SJSA1 (cell line): ENCODE measurements at places on chromosomes 2 and 18. TPM values are rescaled to one million over a fixed set of nuclear protein-coding genes. Genes with fewer than 3 reads are reported as not detected.
A peak's percentile ranks its signal among the peaks of the same experiment; 100 is the strongest.

DNA sequence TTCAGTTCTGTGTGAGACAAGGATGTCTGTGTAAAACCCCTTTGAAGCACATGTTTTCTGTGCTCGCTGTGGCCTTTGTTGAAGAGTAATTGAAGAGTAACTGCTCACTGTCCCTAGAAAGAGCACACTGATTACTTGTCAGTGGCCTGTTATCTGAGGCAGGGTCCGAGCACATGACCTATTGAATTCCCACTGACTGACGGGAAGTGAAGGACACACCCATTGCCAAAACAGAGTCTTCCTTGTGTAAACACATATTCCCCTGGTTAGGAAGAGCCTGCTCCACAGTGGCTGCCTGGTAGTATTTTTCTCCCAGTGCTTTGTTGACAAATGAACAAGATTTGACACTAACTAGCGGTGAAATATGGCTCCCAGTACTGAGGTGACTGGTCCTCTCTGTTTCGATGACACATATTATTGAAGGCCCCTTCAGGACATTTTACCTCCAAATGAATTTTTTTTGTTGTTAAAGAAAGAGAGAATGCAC is 148.5 kb upstream of the GYPC start:
- H3K4me1 ChIP-seq, result no peaks in the 10 kb centered on the region
- no peaks in the 10 kb centered on the region for H3K27me3 ChIP-seq
- no peak for DNase-seq
- no peaks in the 10 kb centered on the region for H3K36me3 ChIP-seq

DNA sequence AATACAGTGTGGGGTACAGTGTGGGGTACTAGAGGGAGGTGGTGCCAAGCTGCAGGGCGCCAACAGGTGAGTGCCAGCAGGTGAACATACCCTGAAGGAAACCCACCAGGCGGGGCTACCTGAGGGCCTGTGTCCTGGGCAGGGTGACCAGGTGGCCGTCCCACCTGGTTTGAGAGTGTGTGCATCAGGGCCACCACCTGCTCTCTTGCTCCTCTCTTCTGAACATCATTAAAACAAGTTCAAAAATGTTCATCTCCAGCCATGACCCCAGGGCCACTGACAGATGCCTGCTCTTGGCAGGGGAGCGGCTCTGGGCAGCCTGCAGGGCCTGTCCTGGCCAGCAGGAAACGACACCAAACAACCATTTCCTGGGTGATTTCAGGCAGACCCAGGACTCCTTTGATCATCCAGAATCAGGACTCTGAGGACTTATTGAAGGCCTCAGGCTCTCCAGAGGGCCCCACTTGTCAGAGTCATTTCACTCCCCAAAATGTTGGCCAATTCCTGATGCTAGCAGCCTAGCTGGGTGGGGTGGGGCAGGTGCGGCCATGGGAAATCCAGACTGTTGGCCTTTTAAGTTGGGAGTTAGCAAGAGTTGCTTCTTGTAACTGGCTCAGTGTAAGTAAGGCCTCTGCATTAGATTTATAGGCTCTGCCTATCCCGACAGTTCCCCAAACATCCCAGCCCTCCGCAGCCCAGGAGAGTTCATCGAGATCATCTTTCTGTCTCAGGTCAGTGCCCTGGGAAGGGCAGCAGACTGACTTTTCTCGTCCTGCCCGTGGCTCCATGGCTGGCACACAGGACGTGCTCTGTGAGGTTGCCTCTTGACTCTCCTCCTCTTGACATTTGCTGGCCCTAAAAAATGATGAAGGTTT is 111.5 kb upstream of the ZNF236 start:
- H3K27me3 ChIP-seq, result no peaks in the 10 kb centered on the region
- no peak for DNase-seq
- no peaks in the 10 kb centered on the region for H3K36me3 ChIP-seq
- H3K4me1 ChIP-seq, result peaks cover 3% of the 10 kb centered on the region; the same call in 1 of the 2 replicates
- H3K27ac ChIP-seq, result no peak overlapping the region

- DNase-seq, result peak; percentile 89
- H3K27me3 ChIP-seq, result no peaks in the 10 kb centered on the region
- peak overlapping the region; percentile 83 for H3K27ac ChIP-seq
- no peaks in the 10 kb centered on the region for H3K36me3 ChIP-seq
- H3K4me1 ChIP-seq, result peaks cover 32% of the 10 kb centered on the region
Observed at GRCh38 chr2:213238753-213239495, 45.3 kb upstream of the SPAG16 start.

GRCh38 chr18:24632158-24632988 is 171.9 kb downstream of the HRH4 start:
- no peaks in the 10 kb centered on the region for H3K36me3 ChIP-seq
- H3K27me3 ChIP-seq, result no peaks in the 10 kb centered on the region
- H3K4me3 ChIP-seq, result no peak overlapping the region
- no peak for DNase-seq

DNA sequence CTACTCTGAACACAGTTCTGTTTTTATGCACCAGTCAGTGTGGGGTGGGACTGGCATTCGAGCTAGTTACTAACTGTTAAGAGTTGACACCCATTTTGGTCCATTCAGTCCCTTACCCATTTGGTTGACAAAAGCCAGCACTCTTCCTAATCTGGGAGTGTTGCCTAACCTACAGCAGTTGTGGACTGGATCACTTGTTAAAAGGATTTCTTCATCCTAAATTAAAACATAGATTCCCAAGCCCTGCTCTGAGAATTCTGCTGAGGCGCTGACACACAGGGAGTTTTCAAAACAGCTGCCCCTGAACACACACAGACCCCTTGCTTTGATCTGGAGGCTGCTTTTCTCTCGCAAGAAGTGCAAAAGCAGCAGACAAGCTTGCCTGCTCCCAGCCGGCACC is 6.4 kb downstream of the TIMM21 start:
- no peak overlapping the region for H3K4me3 ChIP-seq
- peaks cover 47% of the 10 kb centered on the region for H3K36me3 ChIP-seq
- H3K4me1 ChIP-seq, result peaks cover 2% of the 10 kb centered on the region
- no peaks in the 10 kb centered on the region for H3K27me3 ChIP-seq
- no peak for DNase-seq
- H3K27ac ChIP-seq, result no peak overlapping the region

DNA sequence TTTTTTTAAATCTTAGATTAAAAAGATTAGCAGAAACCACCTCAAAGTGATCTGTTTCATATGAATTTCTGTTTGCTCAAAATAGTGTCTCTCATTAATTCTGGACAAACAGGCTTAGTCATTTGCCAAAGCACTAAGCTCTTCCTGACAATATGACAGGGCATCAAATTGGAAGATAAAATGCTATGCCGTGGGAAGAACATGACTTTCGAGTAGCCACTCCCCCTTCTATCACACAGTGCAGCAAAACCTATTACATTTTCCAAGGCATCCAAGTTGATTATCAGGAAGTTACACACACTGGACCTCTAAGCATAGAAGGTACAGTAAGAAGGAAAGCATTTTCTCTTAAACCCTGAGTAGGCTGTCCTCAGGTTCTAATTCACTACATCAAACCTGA is 89.5 kb downstream of the STK39 start:
- no peaks in the 10 kb centered on the region for H3K27me3 ChIP-seq
- DNase-seq, result no peak
- H3K27ac ChIP-seq, result no peak overlapping the region
- H3K4me1 ChIP-seq, result no peaks in the 10 kb centered on the region
- H3K36me3 ChIP-seq, result peaks cover 26% of the 10 kb centered on the region
- no peak overlapping the region for H3K4me3 ChIP-seq

GRCh38 chr2:76826691-76827090 is 695.5 kb downstream of the LRRTM4 start:
- no peaks in the 10 kb centered on the region for H3K27me3 ChIP-seq
- H3K4me3 ChIP-seq, result no peak overlapping the region
- H3K27ac ChIP-seq, result no peak overlapping the region
- no peak for DNase-seq

- peak overlapping the region; percentile 60 for H3K27ac ChIP-seq
- no peaks in the 10 kb centered on the region for H3K27me3 ChIP-seq
- peak overlapping the region; percentile 7; the same call in 1 of the 2 replicates for H3K4me3 ChIP-seq
- H3K4me1 ChIP-seq, result peaks cover 37% of the 10 kb centered on the region
- no peaks in the 10 kb centered on the region for H3K36me3 ChIP-seq
Observed at GRCh38 chr2:102070058-102070642, 72.4 kb upstream of the IL1R1 start.

GRCh38 chr18:56235481-56236013 is 402.8 kb downstream of the TXNL1 start:
- H3K4me3 ChIP-seq, result no peak overlapping the region
- no peaks in the 10 kb centered on the region for H3K27me3 ChIP-seq
- H3K4me1 ChIP-seq, result peaks cover 8% of the 10 kb centered on the region

GRCh38 chr2:113915082-113915819 is 25.4 kb downstream of the ACTR3 start:
- peaks cover 68% of the 10 kb centered on the region for H3K36me3 ChIP-seq
- no peaks in the 10 kb centered on the region for H3K4me1 ChIP-seq
- no peak for DNase-seq
- no peak overlapping the region for H3K27ac ChIP-seq
- no peaks in the 10 kb centered on the region for H3K27me3 ChIP-seq
- H3K4me3 ChIP-seq, result no peak overlapping the region

- no peak overlapping the region for H3K27ac ChIP-seq
- H3K4me1 ChIP-seq, result no peaks in the 10 kb centered on the region
- DNase-seq, result no peak
- no peaks in the 10 kb centered on the region for H3K36me3 ChIP-seq
- no peaks in the 10 kb centered on the region for H3K27me3 ChIP-seq
Observed at GRCh38 chr2:150327564-150328489, 159.6 kb downstream of the RND3 start.

GRCh38 chr2:102449370-102449974 is 23.6 kb upstream of the SLC9A4 start:
- H3K27me3 ChIP-seq, result peaks cover 3% of the 10 kb centered on the region; the same call in 1 of the 2 replicates
- H3K4me1 ChIP-seq, result no peaks in the 10 kb centered on the region
- H3K4me3 ChIP-seq, result no peak overlapping the region
- H3K36me3 ChIP-seq, result no peaks in the 10 kb centered on the region
- no peak for DNase-seq

DNA sequence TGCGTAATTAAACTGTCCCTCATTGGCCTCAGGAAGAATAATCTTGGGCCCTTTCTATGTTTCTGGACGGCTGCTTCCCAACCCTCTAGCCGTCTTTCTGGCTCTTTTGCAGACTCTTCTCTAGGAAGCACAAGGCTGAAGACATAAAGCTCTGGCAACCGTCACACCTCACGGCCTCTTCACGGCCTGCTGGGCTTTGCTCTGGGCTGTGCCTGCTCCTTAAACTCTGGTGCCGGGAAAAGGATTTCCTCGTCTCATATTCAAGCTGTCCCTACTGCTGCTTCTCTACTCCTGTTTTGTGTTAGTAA is 36.0 kb upstream of the WIPF1 start:
- no peak for DNase-seq
- H3K36me3 ChIP-seq, result peaks cover 7% of the 10 kb centered on the region; the same call in 1 of the 2 replicates
- H3K27me3 ChIP-seq, result no peaks in the 10 kb centered on the region
- H3K4me1 ChIP-seq, result peaks cover 22% of the 10 kb centered on the region
- H3K4me3 ChIP-seq, result no peak overlapping the region

GRCh38 chr2:43798300-43798699 is 24.5 kb downstream of the DYNC2LI1 start:
- no peak overlapping the region for H3K4me3 ChIP-seq
- H3K27me3 ChIP-seq, result no peaks in the 10 kb centered on the region
- H3K4me1 ChIP-seq, result no peaks in the 10 kb centered on the region
- no peak overlapping the region for H3K27ac ChIP-seq

GRCh38 chr18:45571195-45571594 is 44.1 kb upstream of the SLC14A2 start:
- no peak overlapping the region for H3K27ac ChIP-seq
- no peak overlapping the region for H3K4me3 ChIP-seq
- H3K4me1 ChIP-seq, result peaks cover 14% of the 10 kb centered on the region
- no peaks in the 10 kb centered on the region for H3K36me3 ChIP-seq
- no peaks in the 10 kb centered on the region; the same call in 1 of the 2 replicates for H3K27me3 ChIP-seq
- DNase-seq, result no peak

GRCh38 chr2:234002281-234002680 is 48.2 kb upstream of the SPP2 start:
- H3K4me1 ChIP-seq, result peaks cover 19% of the 10 kb centered on the region
- DNase-seq, result no peak
- no peak overlapping the region for H3K4me3 ChIP-seq
- no peaks in the 10 kb centered on the region; the same call in none of the 2 replicates for H3K27me3 ChIP-seq
- no peak overlapping the region for H3K27ac ChIP-seq

GRCh38 chr18:36153203-36153602 is 23.5 kb downstream of the ELP2 start:
- no peak overlapping the region for H3K4me3 ChIP-seq
- H3K4me1 ChIP-seq, result peaks cover 12% of the 10 kb centered on the region
- no peak for DNase-seq
- H3K36me3 ChIP-seq, result peaks cover 58% of the 10 kb centered on the region

- no peaks in the 10 kb centered on the region for H3K36me3 ChIP-seq
- no peak overlapping the region for H3K27ac ChIP-seq
- no peaks in the 10 kb centered on the region for H3K4me1 ChIP-seq
- DNase-seq, result no peak
- H3K4me3 ChIP-seq, result no peak overlapping the region
Observed at GRCh38 chr2:58730764-58731487, 489.8 kb upstream of the FANCL start.

- no peak overlapping the region for H3K27ac ChIP-seq
- H3K4me3 ChIP-seq, result no peak overlapping the region
- no peaks in the 10 kb centered on the region for H3K4me1 ChIP-seq
- no peak for DNase-seq
Observed at GRCh38 chr2:7024261-7024660, 107.0 kb downstream of the RNF144A start.

DNA sequence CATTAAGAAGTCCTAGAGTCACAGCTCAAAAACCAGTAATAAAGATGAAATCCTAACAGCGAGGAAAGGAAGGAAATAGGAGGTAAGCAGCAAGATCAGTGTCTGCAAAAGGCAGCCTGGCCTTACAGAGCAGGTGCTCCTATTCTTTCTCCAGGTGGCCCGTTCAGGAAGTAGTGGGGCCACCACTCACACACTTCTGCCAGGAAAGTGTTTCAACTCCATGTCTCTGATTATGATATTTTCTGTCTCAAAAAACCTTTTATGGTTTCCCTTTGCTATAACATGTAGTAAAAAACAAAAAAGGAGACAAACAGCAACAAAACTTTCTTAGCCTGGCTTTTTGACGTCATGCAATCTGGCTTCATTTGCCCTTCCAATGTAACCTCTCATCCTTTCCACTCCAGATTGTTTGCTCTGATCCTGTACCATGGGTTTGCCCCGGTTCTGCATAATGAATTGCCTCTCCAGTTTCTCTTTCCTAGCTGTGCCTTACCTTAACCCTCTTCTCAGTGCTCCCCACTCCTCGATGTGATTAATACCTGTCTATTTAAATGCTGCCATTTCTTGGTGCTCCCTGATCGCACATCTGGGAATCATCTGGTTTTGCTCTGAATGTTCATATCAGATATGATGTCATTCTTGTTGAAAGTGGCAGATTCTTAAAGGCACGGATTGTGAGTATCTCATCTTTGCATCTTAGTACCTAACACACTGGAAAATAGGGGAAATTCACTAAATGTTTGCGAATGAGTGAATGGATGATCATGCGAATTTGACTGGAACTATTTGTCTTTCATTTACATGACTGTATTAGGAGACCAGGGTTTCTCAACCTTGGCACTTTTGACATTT is 50.6 kb upstream of the PTPRM start:
- H3K36me3 ChIP-seq, result no peaks in the 10 kb centered on the region
- H3K4me3 ChIP-seq, result no peak overlapping the region
- H3K27me3 ChIP-seq, result peaks cover 8% of the 10 kb centered on the region; the same call in 1 of the 2 replicates
- DNase-seq, result no peak
- 0 out of 2 replicates have a peak, but pooled peaks cover 3% of the 10 kb centered on the region for H3K4me1 ChIP-seq

The PIEZO2 gene
- 4.2 and 5.5 TPM in 2 replicates for total RNA-seq

The REG3G gene
- not detected in 2 replicates for total RNA-seq

The MERTK gene
- not detected in 2 replicates for total RNA-seq

The NEU2 gene
- total RNA-seq, result not detected in 2 replicates

The REG3A gene
- total RNA-seq, result not detected in 2 replicates

The PIAS2 gene
- 13.8 and 16.9 TPM in 2 replicates for total RNA-seq

The PLA2R1 gene
- 1.9 and 2.3 TPM in 2 replicates for total RNA-seq

The DOK6 gene
- total RNA-seq, result not detected in 2 replicates

The ANKRD53 gene
- not detected in 2 replicates for total RNA-seq

The BCL2 gene
- total RNA-seq, result 4.2 and 7.8 TPM in 2 replicates
